Hematopoietic multipotent progenitor cell treated with erythropoietin and hydrocortisone succinate and interleukin-3 and kit ligand, for 15 days (in vitro differentiated cells): ENCODE measurements at places on chromosomes 5 and 9.

DNA sequence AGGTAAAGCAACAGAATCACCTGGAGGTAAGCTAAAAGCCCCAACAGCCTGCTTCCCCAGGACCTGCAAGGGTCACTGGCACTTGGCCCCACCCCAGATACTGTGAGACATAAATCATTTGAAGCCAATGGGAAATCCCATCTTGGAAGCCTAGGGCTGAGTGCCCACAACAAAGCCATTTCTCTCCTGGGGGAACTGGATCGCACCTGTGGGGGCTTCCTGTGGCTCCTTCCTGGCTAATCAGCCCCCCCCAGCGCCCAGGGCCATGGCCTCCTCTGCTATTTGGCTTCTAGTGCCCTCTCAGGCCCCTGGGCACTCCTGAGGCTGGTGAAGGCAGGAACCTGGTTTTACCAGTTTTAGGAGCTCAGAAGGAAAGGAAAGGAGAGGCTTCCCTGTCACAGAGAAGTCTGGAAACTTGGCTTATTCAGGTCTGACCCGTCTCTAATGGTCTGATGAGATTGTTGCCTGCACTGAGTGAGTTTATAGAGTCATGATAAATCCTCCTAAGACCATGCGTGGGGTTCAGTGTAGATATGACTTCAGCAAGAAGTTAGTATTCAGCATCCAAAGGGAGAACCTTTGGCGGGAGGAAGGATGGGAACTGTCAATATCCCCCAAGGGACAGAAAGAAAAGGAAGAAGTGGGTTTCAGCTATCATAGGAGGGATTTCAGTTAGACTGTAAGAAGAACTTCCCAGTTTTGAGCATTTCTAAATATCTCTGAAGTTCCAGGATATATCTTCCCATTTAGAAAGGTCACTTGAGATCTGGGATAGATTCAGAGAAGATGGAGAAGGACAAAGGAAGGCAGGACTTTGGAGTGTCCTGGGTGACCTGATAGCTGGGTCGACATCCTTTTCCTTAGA is 1.2 kb downstream of the KCNMB1 start:
- no peak for DNase-seq

- no peak for DNase-seq
These were observed 54.9 kb upstream of the FSTL4 start for GRCh38 chr5:133667217-133667616.

DNA sequence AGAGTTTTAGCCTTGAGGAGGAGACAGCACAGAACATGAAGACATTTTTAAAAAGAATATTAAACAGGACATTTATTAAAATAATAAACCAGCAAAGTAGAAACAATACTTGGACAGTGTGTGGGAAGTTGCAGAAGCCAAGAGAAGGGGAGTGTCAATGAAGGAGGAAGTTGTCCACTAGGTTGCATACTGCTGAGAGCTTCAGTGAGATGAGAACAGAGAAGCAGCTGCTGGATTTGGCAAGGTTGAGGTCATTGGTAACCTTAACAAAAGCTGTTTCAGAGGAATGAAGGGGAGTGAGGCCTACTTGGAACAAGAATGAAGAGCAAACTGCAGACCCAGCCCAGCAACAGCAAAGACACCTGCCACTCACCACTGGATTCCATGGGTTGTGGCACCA is 11.4 kb downstream of the BHMT start:
- no peak for DNase-seq

- DNase-seq = no peak
These were observed 35.4 kb upstream of the IL17B start for GRCh38 chr5:149414405-149415065.

DNA sequence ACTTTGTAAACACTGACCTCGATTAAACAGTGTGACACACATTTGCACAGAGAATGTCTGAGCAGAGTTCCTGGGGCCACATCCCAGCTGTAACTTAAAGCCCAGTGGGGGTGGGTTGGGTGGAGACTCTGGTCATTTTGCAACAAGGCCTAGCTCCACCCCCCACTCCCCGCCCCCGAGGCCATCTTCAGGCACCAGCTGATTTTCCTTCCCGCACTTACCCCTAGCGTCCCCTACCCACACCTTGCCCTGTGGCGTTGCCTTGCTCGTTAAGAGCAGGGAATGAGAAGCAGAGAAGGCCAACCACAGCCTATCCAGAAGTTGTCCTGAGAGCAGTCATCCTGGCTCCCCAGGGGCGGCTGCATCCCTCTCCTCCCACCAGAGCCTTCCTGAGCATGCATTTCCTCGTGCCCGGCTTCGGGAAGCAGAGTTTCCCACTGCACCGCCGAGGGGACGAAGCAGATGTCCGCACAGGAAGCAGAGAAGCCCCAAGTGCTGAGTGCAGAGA is 101.7 kb upstream of the SARDH start:
- no peak for DNase-seq

DNA sequence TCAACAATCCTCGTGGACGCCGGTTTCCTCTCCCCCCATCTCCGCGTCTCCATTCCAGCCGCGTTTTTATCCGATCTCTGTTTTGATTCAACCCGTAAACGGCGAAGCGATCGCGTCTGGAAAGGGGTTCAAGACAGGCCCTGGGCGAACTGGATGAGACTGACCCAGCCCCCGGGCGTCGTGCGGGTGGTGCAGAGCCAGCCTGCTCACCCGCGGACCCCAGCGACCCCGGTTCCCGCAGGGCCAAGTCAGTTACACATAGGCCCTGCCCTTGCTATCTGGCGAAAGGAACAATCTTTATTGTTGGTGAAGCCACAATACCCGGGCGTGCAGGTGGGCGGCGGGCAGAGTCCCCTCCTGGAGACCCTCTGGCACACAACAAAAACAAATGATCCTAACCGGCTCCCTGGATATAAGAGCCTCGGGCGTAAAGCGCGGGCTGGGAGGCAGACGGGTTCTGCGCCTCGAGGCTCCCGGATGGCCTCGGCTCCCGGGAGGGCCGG is 1.8 kb downstream of the TLX3 start:
- no peak for DNase-seq

DNA sequence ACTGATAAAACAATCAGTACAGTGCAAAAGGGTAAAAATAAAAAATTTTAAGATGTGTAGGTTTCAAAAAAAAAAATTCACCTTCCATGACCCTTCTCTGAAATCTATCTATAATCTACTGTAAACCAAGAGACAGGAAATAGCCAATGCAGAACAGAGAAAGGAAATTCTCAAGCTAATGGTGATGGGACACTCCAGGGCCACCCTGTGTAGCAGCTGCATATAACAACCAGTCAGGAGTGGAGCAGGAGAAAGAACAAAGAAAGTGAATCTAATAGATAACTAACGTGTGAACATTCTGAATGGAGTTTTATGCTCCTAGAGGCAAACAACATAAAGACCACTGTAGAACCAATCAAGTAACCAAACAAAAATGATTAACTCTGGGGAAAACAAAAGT is 16.6 kb downstream of the SPTLC1 start:
- no peak for DNase-seq

DNA sequence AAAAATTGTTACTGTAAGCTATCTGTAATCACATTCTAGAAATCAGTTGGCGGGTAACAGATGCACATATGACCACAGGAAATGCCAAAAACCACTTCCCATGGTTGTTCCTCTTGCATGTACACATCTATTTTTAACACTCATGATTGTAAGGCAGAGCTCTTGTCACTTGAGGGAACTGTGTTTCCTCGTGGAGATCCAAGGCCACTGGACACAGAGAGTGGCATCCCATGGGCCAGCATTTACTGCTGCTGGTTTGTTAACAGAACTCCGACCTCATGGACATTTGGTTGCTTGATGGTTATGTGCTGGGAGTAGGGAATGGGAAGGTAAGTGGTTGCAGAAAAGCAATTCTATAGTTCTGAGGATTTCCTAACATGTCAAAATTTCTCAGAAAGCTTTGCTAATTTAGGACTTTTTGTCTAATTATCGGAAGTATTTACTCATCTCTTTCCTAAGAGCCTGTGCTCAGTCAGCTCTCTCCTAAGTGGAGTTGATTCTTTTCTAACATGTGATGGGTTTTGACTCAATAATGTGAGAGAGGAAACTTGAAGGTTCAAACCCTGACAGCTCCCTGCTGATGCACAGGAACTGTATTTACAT is 202.0 kb upstream of the NR3C1 start:
- DNase-seq = no peak
